ENCODE measurements at places on chromosomes 5 and 9.

DNA sequence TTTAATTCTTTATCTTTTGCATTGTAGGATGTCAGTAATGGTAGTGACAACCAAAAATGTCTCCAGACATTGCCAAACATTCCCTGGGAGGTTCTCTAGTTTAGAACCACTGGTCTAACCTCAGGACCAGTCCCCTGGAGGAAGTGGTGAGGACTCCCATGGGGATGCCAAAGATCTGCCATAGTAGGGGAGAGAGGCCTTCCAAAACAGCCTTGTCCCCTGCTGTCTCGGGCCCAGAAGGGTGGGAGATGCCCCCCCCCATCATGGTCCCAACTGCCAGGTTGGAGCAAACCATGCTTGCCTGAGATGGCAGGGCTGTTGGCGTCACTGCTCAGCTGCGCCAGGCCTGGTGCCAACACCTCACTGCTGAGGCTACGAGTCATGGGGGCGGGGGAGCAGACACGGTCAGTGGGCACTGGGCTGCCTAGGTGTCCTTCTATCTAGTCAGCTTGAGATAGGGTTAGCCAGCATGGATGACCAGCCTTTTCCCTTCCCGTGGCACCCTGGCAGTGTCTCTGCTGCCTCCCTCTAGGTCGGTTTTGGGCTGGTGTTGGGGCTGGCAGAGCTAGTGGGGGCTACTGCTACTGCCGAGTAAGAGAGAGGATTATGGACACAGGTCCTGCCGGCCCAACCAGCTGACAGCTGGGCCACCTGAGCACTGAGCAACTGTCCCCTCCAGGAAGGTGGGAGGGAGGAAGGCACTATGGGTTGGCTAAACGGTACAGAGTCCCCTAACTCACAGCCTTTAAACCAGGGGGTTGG, 8.3 kb upstream of the CXXC5 start:
- DNase-seq: no peak

DNA sequence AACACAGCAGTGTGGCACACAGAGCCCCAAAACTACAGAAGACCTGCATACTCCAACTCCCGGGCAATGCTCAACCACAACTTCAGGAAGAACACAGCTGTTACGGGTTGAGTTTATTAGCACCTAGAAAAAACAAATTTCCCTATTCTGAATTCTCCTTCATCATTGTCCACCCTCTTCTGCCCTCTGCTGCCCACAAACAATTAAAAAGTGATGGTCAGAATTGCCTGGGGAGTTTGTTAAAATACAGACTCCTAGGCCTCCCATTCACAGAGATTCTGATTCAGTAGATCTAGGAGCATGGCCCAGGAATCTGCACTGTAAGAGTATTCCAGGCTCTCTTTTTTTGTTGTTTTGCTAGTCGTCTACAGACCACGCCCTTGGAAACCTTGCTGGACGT, 310.6 kb downstream of the NDUFS4 start:
- no peak for DNase-seq

DNA sequence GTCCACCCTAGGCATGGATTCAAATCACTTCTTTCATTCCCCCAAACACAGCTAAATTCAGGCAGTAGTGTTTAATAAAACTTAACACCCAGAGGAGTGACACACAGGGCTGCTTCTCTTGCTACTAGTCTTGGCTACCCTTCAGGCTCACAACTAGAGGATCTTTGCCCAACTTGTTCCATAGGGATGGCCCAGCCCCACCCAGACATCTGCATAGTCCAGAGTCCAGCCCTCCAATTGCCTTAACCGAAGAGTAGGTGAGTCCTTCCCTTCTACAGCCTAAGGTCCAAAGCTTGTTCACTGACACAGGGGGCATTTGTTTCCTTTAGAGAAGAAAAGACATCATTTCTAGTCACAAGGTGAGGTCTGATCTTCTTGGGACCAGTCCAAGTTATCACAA, 15.2 kb upstream of the RXFP3 start:
- no peak for DNase-seq

DNA sequence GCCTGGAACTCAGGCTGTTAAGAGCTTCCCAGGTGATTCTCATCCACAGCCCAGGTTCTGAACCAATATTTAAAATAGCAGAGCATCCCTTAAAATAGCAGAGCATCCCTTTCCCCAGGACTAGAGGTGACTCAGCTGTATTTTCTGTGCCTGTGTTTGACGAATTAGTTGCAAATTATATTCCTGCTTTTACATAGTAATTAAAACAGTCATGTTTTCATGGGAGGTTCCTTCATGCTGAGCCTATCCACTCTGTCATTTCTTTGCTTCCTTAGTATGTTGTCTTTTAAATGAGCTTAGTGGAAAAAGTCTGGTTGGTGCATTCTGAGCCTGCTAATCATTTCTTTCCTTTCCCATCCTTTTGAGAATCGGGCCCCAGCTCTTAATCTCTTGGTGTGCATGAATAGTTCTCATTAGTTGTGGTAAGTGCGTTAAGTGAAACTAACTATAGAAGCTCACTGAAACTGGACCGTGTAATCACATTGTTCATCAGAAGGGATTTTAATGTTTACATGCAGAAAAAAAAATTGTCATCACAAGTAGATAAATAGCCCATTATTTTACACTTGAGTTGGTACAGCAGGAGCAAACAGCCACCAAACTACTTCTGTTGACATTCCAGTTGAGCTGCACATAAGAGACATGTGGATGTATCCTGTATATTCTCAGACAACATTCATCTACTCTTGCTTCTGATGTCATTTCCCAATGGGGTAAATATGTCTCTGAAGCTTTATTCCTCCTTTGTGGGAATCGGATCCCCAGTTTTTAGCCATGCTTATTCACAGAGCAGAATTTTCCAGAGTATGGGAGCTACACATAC, 596.9 kb upstream of the WWC1 start:
- no peak for DNase-seq

DNA sequence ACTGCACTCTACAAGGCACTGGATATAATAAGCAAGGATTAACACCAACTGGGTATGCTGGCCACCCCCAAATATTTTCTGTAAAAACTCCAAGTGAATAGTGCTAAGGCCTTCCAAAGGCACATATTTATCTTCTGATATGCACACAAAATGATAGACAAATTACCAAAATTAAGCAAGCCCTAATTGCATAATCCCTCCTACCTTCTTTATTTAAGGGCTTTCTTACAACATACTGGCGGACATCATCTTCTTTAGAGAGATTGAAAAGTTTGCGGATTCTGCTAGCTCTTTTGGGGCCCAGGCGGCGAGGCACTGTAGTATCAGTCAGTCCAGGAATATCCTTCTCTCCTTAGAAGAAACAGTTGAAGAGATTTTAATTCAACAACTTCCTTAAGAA, 1.9 kb downstream of the RPS6 start:
- no peak for DNase-seq

GRCh38 chr5:150176745-150177477, 10.3 kb downstream of the CDX1 start:
- no peak for DNase-seq

DNA sequence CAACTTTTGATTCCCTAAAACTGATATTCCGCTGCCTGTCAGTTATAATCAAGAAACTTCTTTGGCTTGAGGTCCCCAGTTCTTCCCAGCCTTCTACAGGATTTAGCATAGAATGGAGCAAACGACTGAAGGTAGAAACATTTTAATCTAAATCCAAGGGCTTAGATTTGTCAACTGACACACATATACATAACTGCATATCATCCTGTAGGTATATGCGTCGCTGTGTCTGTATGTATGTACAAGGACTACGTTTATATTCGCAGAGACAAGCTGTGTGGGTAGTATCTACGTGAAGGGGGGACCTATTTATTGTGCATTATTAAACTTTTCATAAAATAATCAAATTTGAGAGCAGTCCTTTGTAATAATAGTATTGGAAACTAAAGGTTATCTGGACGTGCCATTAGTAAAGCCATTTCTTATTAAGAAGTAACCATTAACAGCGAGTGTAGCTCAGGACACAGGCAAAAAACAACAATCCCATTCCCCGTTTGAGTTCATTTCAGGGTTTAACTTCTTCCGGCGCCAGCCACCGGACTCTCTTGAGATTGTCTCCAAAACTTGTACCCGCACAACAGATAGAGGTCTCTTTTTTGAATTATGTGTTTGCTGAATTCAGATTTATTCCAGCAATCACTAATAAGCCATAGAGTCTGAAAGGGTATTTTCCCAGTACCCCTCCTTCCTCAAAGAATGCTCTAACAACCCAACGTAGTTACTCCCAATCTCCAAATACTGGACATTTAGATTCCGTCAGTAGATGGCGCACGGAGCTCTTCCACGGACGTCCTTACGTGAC, 2.1 kb upstream of the MLLT3 start:
- peak; percentile 59 for DNase-seq

GRCh38 chr5:56011835-56012234, 17.1 kb upstream of the IL6ST start:
- peak; percentile 11 for DNase-seq

DNA sequence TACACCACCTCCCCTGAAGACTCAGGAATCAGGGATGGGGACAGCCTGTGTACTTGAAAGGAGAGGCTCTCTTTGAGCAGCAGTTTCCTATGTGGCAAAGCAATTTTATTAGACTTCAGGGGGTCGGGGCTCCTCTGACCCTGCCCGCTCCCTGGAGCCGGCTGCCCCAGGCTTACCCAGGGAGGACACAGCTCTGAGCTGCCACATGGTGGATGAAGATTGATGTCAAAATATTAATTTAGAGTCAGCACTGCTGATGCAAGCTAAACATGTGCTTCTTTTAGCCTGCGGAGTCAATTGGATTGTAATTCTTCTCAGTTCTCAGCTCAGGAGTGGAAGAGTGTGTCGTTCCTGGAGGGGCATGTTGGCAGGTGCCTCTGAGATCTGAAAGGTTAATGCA, 606.1 kb downstream of the KIF4B start:
- DNase-seq: no peak

DNA sequence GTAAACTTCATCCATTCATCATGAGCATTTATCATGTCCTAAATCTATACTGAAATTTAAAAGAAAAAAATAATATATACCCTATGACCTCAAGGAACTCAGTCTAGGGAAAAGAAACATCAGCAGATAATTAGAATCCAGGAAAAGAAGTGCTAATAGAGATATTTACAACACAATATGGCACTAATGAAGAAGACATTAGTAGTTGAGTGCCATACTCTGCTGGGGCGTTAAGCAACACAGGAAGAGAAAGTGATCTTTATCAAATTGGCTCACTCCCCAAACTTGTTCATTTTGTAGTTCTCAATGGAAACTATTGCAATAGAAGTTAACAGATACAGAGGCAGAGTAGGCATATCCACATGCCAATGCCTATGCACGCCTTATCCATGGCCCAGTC, 27.5 kb downstream of the GABRA6 start:
- no peak for DNase-seq

GRCh38 chr5:74094096-74094781, 468.2 kb downstream of the ARHGEF28 start:
- no peak for DNase-seq

Measured in CD4-positive, alpha-beta T cell treated with Interleukin-4 for 4 hours (primary cell).